Foreskin keratinocyte (primary cell): ENCODE measurements at places on chromosomes 6 and 20. TPM values are rescaled to one million over a fixed set of nuclear protein-coding genes. Genes with fewer than 3 reads are reported as not detected.

GRCh38 chr6:147699637-147700036 lies 191.1 kb downstream of the SAMD5 start:
- peak; percentile 74 for DNase-seq

DNA sequence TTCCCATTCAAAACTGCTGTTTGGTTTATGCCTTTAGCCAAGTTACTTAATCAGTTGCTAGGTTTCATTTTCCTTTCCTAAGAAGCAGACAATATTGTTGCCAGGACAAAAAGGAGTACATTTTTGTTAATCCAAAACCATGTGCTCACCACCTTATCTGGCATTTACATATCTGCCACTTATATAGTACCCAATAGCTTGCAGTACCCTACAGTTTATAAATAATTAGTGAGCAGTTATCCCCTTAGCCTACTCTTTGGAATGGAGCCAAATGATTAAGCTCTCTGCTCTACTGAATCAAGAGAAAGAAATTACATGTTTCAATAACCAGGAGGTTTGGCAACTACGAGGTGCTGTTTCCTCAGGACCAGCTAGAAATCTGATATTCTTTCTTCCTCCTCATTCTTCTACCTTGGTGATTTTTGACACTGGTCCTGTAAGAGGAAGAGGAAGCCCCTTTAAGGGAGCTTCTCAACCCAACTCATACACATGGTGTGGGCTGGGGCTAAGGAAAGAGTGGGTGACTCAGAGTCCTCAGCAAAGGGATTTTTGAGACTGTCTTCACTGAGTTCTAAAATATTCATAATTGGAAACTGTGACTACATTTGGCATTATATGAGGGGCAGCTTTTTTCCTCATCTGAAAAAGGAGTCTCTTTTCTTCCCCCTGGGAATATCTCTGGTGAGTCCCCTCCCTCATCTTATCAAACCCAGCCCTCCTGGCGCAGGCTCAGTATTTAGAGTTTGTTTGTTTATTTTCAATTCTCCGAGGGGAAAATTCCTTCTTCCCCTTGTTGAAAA lies 1.5 kb downstream of the ZNFX1 start:
- peak; percentile 47 for DNase-seq

- no peak for DNase-seq
Measured at GRCh38 chr6:42409581-42409980, 42.1 kb downstream of the TRERF1 start.

GRCh38 chr6:121925024-121925423 lies 474.4 kb upstream of the HSF2 start:
- no peak for DNase-seq

- DNase-seq = no peak
Measured at GRCh38 chr6:137102851-137103492, 58.2 kb upstream of the IL20RA start.

DNA sequence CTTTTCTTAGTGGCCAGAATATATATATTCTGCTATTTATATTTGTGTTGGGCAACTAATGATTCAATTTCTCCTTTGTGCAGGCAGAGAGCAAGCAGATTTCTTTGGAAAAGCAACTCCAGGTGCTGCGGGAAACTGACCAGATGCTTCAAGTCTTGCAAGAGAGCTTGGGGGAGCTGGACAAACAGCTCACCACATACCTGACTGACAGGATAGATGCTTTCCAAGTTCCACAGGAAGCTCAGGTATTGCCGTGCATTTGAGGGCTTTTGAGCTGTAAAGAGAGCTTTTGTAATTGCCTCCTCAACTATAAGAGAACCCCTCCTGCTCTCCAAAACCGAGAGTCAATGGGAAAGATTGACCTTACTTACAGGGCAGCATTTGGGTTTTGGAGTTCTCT lies 203.5 kb downstream of the UTRN start:
- DNase-seq = no peak

SPTLC3 gene
- 7.8 TPM in 2 replicates for total RNA-seq

FAM184A gene
- total RNA-seq = 0.14 and 0.17 TPM in 2 replicates
